ENCODE measurements at places on chromosomes 6 and 20. TPM values are rescaled to one million over a fixed set of nuclear protein-coding genes. Genes with fewer than 3 reads are reported as not detected.

ABT1 gene
- polyA plus RNA-seq = 64.0 TPM

PCSK2 gene
- polyA plus RNA-seq = not detected

- no peaks in the 10 kb centered on the region for H3K27me3 ChIP-seq
- no peak for DNase-seq
- no peak overlapping the region for H3K27ac ChIP-seq
- H3K36me3 ChIP-seq = no peaks in the 10 kb centered on the region
- no peak overlapping the region for H3K4me3 ChIP-seq
Measured at GRCh38 chr6:57207141-57207540, 15.0 kb downstream of the RAB23 start.

DNA sequence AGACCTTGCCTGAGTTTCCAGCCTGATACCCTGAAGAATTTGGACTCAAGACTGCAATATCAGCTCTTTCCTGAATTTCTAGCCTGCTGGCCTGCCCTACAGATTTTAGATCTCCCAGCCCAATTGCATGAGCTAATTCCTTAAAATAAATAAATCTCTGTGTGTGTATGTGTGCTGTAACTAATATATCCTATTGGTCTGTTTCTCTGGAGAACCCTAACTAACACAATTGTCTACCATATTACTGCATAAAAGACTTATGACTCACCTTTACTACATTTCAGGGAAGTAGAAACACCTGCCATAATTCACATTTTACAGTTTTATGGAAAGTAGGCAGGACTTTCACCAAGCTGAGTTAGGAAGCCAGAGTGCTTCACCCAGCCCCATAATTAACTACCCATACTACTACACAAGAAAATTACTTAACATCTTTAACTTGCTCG lies 90.7 kb upstream of the BEND6 start:
- no peak for DNase-seq
- H3K27me3 ChIP-seq = peaks cover 2% of the 10 kb centered on the region
- H3K36me3 ChIP-seq = no peaks in the 10 kb centered on the region
- no peaks in the 10 kb centered on the region for H3K4me1 ChIP-seq
- H3K27ac ChIP-seq = no peak overlapping the region
- no peak overlapping the region for H3K4me3 ChIP-seq

Measured in CD4-positive, CD25-positive, alpha-beta regulatory T cell (primary cell).